Ovary (tissue), 10 donors: ENCODE measurements at places on chromosomes 5 and 9. TPM values are rescaled to one million over a fixed set of nuclear protein-coding genes. Genes with fewer than 3 reads are reported as not detected.

SLC25A2 gene
- not detected for total RNA-seq

DNA sequence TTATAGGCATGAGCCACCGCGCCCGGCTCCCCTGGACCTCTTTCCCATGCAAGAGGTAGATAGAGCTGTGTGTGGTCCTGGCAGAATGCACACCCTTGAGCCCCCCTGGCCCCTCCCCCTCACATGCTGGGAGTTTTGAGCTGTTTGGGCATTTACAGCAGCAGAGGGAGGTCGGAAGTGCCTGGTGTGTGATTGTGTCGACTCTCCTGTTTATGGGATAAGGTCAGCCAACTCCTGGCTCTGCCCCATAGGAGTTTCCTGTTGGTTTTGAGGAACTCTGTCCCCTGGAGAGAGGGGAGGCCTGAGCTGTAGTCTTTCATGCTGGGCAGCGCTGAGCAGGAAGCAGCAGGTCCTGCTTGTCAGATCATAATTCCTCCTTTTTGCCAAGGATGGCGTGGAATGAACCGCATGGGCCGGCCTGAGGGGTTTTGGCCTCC, 6.0 kb downstream of the LRRC8A start:
- no peak overlapping the region for H3K4me3 ChIP-seq
- H3K27ac ChIP-seq, result peak overlapping the region; percentile 50
- no peaks in the 10 kb centered on the region for H3K36me3 ChIP-seq

- no peaks in the 10 kb centered on the region for H3K4me1 ChIP-seq
- no peak overlapping the region for H3K4me3 ChIP-seq
- DNase-seq, result no peak
- no peaks in the 10 kb centered on the region for H3K27me3 ChIP-seq
- no peaks in the 10 kb centered on the region for H3K36me3 ChIP-seq
These were observed 29.8 kb upstream of the CLPTM1L start for GRCh38 chr5:1374679-1375055.

DNA sequence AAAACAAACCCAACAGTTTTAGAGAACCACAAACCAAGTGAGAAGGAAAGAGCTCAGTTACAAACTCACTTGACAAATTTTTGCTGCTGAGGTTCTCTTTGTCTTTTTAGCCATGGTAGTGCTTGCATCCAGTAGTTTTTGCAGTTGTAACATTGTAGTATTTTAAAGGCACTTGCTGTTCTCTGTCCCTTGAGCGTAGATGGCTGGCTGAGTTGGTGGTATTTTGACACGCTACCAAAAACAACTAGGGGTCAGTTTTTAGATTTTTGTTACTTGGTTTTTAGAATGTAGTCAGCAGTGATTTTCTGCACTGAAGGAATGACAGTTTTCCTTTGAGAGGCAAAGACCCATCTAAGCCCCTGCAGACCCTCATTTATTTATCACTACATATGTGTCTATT, 58.0 kb downstream of the TLE4 start:
- H3K27ac ChIP-seq, result no peak overlapping the region
- no peaks in the 10 kb centered on the region for H3K36me3 ChIP-seq
- H3K4me3 ChIP-seq, result no peak overlapping the region
- H3K4me1 ChIP-seq, result peaks cover 2% of the 10 kb centered on the region
- no peak for DNase-seq
- no peaks in the 10 kb centered on the region for H3K27me3 ChIP-seq

DNA sequence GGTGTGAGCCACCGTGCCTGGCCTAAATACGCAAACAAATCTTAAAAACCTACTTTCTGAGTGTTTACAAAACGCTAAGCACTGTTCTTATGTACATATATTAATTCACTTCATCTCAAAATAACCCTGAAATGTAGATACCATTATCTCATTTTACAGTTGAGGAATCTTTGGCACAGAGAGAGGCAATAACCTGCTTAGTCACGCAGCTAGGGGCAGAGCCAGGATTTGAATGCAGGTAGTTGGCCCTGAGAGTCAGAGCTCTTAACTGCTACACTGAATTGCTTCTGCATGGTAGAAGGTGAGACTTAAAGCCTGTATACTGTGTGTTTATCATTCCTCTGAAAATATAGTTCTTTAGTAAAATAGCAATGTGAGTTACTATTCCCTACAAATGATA, 21.9 kb downstream of the ARHGEF37 start:
- H3K36me3 ChIP-seq, result no peaks in the 10 kb centered on the region
- DNase-seq, result no peak
- H3K4me3 ChIP-seq, result no peak overlapping the region
- H3K4me1 ChIP-seq, result no peaks in the 10 kb centered on the region
- no peak overlapping the region for H3K27ac ChIP-seq

GRCh38 chr5:31485376-31486207, 46.3 kb downstream of the DROSHA start:
- DNase-seq, result no peak
- H3K36me3 ChIP-seq, result no peaks in the 10 kb centered on the region
- no peak overlapping the region for H3K4me3 ChIP-seq
- no peaks in the 10 kb centered on the region for H3K27me3 ChIP-seq
- no peak overlapping the region for H3K27ac ChIP-seq
- H3K4me1 ChIP-seq, result peaks cover 2% of the 10 kb centered on the region

SLCO4C1 gene
- total RNA-seq, result 0.10 TPM

DNA sequence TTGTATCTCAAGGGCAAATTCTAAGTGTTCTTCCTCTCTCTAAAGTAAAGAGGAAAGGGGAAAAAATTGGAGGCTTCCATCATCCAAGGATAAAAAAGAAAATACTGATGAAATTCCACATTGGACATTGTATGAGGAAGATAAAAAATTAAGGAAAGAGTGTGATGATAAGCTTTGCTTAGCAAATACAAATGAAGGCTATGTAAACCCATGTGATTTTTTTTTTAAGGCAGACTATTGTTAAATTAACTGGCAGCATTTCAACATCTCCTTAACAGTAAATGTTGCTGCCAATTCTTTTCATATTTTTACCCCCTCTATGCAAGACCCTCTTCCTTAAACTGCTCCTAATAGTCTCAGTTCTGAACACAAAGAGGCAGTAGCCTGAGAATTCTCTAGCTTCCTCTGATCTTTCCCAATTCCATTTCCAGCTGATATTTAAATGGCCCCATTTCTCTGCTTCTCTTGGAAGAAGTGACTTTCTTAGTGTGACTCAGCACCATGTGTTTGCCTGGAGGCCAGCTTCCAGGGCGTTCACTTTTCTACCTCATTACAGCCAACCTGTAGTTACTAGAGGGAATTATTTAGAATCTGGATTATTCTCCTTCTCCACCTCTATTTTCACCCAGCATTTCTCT, 159.7 kb downstream of the TLE1 start:
- H3K4me3 ChIP-seq, result no peak overlapping the region
- no peaks in the 10 kb centered on the region for H3K4me1 ChIP-seq
- no peak overlapping the region for H3K27ac ChIP-seq

GRCh38 chr9:7192266-7192665, 434.5 kb downstream of the KDM4C start:
- no peak overlapping the region for H3K27ac ChIP-seq
- H3K27me3 ChIP-seq, result no peaks in the 10 kb centered on the region
- no peaks in the 10 kb centered on the region for H3K4me1 ChIP-seq
- H3K36me3 ChIP-seq, result no peaks in the 10 kb centered on the region

DNA sequence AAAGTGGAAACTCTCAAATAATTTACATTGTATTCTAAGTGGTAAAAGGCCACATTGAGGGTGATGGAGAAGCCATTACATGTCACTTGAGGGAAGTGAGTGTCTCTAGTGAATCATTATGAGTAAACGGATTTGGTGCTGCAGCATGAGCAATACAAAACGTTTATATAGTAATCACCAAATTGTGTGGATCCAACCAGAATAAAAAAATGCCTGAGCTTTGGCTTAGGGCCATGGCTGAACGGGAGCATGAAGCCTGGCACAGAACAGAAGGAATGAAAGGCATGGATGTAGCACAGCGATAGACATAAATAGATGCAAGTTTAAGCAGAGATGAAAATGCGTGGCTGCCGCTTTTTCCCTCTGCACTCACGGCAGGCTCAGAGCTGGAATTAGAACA, 58.3 kb downstream of the PTTG1 start:
- H3K36me3 ChIP-seq, result no peaks in the 10 kb centered on the region
- no peaks in the 10 kb centered on the region for H3K27me3 ChIP-seq
- no peak overlapping the region for H3K4me3 ChIP-seq
- no peaks in the 10 kb centered on the region for H3K4me1 ChIP-seq

GRCh38 chr5:43192558-43193180, 644 bp downstream of the NIM1K start:
- H3K27me3 ChIP-seq, result no peaks in the 10 kb centered on the region
- H3K36me3 ChIP-seq, result no peaks in the 10 kb centered on the region
- H3K4me1 ChIP-seq, result peaks cover 8% of the 10 kb centered on the region
- DNase-seq, result peak; percentile 29
- peak overlapping the region; percentile 39 for H3K4me3 ChIP-seq

PCDHGB6 gene
- total RNA-seq, result 15.9 TPM

VCAN gene
- total RNA-seq, result 10.0 TPM

- H3K27ac ChIP-seq, result peak overlapping the region; percentile 51
- DNase-seq, result peak; percentile 75
- H3K36me3 ChIP-seq, result no peaks in the 10 kb centered on the region
- H3K27me3 ChIP-seq, result no peaks in the 10 kb centered on the region
These were observed 382.7 kb downstream of the ENC1 start for GRCh38 chr5:74257645-74258313.

DNA sequence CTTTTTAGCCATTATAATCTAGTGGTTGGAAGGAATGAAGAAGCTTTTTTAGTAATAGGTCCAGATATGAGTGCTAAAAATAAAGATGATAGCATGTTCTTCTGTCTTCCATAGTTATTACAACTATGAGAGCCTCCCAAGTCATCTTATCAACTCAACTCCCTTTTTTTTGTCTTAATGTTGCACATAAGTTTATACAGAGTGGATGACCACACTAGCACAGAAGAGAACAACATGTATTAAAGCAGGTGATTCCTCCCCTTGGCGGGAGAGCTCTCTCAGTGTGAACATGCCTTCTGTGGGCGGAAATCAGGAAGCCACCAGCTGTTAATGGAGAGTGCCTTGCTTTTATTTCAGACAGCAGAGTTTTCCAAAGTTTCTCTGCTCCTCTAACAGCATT, 40.1 kb upstream of the STX17 start:
- H3K27ac ChIP-seq, result no peak overlapping the region
- no peak overlapping the region for H3K4me3 ChIP-seq
- H3K27me3 ChIP-seq, result no peaks in the 10 kb centered on the region
- H3K4me1 ChIP-seq, result no peaks in the 10 kb centered on the region

DNA sequence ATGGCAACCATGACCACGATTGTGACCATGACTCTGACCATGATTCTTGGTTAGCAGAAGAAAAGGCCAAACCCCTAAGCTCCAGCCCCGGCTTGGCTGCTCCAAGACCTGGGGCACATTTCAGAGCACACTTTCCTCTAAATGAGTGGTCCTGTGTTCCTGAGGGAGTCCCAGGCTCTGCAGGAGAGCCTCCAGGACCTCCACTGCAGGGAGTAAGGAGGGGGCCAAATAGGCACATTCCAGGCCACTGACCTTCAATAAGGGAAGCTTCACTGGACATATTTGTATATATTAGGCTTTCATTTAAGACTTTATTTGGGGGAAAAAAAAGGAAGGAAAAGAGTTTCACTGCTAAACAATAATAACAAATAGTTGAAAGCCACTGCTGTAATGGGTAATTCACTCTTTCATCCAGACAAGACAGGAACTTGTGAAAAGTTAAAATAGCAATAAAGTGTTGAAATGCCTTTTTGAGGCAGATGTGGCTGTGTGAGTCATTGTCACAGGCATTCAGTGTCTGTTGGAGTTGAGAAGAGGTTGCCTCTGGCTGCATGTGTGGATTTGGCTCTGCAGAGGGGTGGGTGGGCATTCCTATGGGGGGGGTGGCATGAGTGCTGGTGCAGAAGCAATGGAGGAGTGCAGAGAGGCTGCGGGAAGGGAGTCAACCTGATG, 63.9 kb upstream of the TGFBR1 start:
- no peaks in the 10 kb centered on the region for H3K4me1 ChIP-seq
- DNase-seq, result no peak
- H3K27me3 ChIP-seq, result no peaks in the 10 kb centered on the region
- H3K4me3 ChIP-seq, result no peak overlapping the region

TUSC1 gene
- total RNA-seq, result 35.0 TPM

SMC2 gene
- total RNA-seq, result 3.2 TPM

- H3K27me3 ChIP-seq, result no peaks in the 10 kb centered on the region
- no peak for DNase-seq
- peaks cover 19% of the 10 kb centered on the region for H3K4me1 ChIP-seq
These were observed 154.9 kb downstream of the C9orf50 start for GRCh38 chr9:129465834-129466535.

DNA sequence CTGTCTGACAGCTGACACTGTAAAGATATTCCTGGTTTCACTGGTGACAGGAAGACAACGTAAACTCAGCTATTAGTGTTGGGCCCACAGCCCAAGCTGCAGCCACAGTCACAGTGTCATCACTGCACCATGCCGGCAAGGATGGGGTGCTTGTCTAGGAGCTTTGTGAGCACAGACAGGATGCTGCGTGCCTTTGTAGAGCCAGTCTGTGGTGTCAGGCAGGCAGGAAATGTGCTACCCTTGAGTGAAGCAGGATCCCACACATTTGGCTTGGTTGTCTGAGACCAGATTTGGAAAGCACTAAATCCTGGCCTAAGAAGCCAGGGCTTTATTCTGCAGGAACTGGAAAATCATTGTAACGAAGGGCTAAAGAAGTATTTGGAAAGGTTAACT, 121.6 kb upstream of the ADAMTS16 start:
- no peak overlapping the region for H3K4me3 ChIP-seq
- H3K4me1 ChIP-seq, result no peaks in the 10 kb centered on the region
- H3K27me3 ChIP-seq, result no peaks in the 10 kb centered on the region
- no peaks in the 10 kb centered on the region for H3K36me3 ChIP-seq

DNA sequence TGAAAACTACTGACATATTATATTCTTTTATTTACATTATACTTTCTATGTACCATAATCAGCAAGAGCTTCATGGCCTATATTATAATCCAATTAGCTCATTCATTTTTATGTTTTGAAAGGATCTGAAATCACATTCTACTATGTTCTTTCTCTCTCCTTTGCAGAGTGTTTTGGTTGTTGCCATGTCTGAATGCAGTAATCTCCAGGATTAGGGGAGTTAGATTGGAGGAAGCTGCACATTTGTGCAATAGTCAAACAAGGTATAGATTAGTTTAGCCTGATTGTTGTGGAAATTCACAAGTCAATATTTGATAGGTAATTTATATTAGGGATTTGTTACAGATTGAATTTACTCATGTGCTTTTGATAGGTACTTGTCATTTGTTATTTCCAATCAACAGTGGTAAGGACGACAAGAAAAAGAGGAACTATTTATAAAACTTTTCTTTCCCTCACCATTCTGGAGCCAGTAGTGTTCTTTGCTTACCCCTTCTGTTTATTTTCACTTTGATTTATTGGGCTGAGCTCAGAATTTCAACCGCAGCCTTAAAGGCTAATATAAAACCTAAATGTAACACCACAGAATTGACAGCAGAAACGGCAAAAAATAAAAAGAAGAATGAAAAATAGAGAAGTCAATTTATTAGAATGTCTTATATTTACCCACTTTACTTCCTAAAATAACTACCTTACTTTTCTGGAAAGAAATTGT, 597.0 kb downstream of the CHSY3 start:
- H3K27me3 ChIP-seq, result no peaks in the 10 kb centered on the region
- H3K27ac ChIP-seq, result no peak overlapping the region
- DNase-seq, result no peak
